ENCODE measurements at places on chromosomes 5 and 9.

- DNase-seq: no peak
These were observed 339.9 kb downstream of the PRELID2 start for GRCh38 chr5:145495196-145495595.

DNA sequence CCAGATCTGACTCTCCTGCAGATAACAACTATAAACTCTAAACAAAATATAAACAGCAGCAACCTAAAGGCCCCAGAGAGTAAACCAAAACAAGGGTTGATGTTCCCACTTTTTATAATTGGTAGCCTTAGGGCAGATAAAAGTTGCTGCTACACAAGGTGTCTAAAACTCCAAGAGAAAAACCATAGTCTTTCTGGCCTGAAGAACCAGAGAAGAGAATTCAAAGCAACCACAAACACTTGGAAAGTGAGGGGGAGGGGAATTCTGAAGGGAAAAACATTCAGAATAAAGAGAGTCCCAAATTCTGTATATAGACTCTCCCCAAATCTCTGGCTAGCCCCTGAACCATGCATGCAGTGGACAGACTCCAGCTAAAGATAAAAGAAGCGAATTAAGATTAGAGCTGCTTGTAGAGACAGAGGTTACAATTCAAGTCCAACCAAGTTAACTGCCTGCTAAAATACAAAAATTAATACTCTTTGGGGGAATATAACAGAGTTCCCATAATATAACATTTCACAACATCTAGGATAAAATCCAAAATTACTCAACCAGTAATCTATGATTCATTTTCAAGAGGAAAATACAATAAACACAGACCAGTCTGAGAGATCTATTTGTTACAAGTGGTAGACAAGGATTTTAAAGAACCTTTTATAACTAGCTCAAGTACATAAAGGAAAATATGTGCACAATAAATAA, 37.5 kb upstream of the RGMB start:
- DNase-seq: no peak

- no peak for DNase-seq
These were observed 9.5 kb downstream of the INVS start for GRCh38 chr9:100108559-100108958.

GRCh38 chr9:121557581-121558447, 58.2 kb upstream of the GGTA1 start:
- DNase-seq: no peak

DNA sequence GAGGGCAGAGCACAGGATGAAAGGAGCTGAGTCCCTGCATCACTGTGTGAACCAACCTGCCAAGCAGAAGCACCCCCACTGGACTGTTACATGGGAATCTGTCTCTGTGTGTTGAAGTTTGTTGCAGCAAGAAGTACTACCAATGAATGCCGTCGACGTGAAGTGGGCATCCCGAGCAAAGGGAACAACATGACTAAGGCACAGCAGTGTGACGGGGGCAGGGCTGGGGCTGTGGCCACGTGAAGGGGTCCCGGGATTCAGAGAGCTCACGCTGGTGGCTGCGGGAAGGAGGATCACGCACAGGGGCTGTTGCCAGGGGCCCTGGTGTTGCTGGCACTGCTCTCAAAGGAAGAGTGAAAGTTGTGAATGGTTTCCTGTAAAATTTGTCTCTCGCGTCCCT, 27.5 kb upstream of the GABBR2 start:
- DNase-seq: no peak

DNA sequence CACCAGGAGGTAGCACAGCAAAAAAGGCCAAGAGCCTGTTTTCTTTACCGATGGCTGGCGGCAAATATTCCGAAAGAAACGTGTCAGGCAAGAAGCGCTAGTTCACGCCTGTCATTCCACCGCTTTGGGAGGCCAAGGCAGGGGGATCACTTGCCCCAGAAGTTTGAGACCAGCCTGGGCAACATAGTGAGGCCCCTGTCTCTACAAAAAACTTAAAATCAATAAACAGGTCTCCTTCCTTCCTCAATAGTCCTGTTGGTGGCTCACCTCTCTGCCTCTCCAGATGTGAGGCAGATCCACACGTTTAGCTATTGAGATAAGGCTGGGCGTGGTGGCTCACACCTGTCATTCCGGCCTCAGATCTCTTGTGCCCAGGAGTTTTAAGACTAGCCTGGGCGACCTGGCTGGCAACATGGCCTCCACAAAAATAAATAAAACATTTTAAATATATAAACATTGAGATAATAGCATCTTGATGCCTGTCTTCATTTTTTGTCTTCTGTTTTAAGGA, 1.3 kb upstream of the TMEM250 start:
- no peak for DNase-seq

DNA sequence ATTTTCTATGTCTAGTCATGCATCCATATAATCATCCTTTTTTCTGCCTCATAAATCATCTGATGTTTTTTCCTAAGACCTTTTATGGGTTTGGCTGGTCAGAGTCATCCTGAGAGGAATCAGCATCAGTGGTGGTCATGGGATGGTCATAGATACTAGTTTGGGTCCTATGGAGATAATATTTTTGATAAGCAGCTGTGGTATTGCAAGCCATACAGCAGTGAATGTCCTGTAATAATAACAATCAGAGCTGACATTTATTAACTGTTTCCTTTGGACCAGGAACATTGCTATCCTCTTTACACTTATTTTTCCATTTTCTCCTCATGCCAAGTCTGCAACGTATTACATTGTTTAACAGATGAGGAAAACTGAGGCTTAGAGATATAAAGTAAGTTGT, 83.1 kb downstream of the TEX10 start:
- DNase-seq: no peak

DNA sequence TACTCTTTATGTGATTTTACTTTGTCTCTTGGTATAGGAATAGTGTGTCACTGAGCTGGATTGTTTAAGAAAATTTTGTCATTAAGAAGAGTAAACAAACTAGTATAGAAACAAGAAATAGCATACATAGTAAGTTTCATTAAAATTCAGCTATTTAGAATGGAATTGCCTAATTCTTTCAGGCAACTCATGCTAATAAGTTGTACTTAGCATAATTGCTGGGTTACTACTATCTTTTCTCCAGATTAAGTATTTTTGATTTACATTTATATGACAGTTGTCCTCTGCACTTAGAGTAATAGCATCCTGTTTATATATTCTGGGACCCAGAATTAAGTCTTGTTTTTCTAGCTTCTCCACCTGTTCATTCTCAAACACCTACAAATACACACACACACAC, 85.9 kb downstream of the PAM start:
- DNase-seq: no peak

DNA sequence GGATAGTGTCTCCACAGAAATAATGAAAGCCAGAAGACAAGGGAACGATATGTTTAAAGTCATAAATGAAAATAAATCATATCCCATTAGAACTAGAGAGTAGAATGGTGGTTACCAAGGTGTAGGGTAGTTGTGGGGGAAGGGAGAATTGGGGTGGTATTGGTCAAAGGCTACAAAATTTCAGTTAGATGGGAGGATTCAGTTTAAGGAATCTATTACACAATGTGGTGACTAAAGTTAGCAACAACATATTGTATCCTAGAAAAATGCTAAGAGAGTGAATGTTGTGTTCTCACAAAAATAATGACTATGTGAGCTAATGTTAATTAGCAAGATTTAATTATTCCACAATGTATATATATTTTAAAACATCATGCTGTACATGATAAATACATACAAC, 27.8 kb upstream of the LARP1 start:
- no peak for DNase-seq

GRCh38 chr5:149588936-149589335, 7.6 kb downstream of the ARHGEF37 start:
- no peak for DNase-seq

- no peak for DNase-seq
These were observed 46.4 kb downstream of the SARDH start for GRCh38 chr9:133691626-133692363.

GRCh38 chr9:68827837-68828744, 123.1 kb downstream of the PIP5K1B start:
- DNase-seq: no peak

GRCh38 chr9:109166171-109166770, 778 bp downstream of the FRRS1L start:
- no peak for DNase-seq

DNA sequence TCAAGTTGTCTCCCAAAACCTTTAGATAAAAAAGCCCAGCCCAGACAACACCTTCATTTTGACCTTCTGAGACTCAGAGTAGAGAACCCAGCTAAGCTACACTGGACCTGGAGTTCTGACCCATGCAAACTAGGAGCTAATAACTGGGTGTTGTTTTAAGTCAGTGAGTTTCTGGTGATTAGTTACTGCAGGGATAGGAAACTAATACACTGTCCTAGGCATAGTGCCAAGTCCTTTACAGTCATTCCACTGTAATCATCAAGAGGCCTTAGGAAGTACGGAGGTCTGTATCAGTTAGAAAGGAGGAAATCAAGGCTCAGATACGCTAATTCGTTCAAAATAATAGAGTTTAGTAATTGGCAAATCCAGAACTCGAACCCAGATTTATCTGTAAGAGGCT, 197.9 kb downstream of the KCTD16 start:
- no peak for DNase-seq

DNA sequence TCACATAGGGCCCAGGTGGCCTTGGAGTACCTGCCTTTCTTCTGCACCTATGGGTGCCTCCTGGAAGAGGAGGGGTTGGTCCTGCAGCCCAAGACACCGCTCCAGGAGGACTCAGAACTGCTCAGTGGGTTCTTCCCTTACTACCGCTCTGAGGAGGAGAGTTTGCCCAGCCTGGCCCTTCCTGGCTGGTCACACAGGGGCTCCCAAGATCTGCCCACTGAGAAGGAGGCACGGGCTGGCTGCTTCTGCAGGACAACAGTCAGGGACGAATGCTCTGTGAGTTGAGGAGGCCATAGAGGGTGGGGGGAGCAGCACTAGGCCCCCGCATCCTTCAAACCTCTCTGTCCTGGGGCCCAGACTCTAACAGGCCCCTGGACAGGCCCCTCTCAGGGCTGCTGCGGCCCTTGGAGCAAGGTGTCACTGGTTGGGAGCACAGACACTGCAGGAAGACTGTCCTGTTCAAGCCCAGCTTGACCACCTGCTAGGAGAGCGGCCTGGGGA, 9.9 kb upstream of the SLC25A48 start:
- no peak for DNase-seq

DNA sequence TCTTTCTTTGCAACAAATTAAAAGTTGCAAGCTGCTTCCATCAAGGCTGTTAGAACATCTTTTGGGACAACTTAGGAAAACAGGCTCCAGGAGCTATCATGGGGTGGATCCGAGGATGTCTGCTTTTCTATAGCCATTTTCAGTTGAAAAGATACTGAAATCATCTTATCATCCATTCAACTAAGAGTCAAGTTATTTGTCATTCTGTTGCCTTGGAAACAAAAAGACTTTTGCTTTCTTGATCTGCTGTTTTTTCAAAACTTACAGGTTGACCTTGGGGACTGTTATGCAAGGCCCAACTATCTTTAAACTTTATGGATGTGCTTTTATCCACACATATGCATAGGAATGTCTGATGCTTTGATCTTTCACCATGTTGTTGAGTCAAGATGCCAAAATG, 545.3 kb upstream of the DAP start:
- DNase-seq: no peak

DNA sequence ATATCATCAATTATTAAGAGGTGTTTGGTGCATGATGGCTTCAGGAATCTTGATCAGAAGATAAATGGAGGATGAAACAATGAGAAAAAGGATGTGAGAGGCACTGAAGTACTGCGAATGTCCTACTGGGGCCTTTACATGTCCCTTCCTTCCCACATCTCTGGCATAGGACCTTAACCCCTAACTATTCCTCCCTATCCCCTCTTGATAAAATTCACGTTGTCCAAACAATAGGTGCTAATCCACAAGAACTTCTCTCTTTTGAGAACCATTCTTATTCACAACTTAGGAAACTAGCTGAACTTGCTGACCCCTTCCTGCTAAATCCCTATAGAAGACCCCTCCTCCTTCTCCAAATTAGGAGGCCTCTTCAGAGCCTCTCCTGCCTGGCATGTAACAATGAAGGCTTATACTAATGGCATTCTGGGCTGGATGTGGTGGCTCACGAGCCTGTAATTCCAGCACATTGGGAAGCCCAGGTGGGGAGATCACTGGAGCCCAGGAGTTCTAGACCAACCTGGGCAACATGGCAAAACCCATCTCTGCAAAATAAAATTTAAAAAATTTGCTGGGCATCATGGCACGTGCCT, 276.5 kb upstream of the SMARCA2 start:
- DNase-seq: no peak

DNA sequence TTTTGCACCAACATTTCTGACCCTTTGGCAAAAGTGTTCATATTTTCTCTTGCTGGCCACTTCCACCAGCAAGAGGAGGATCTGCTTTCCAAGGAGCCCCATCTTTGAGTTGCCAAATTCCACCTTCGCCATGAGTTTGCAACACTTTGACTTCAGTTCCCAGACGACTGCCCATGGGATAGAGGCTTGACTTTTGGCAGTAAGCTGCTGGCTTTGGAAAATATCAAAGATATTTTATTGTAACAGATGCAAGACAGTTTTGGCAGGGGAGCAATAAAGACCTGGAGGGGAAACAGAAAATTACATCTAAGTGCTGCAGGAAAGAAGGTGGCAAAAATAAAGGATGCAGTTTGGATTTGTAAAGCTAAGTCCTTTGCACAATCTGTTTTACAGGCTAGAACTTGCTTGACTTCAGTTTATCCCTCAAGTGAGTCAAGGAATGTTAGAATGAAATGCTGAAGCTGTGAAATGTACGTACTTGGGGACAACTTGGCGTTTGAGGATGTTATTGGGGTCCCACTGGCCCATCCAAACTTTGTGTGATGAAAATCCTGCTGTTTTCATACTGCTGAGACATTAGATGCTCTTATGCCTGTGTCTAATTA, 232.9 kb downstream of the GOLPH3 start:
- DNase-seq: no peak

DNA sequence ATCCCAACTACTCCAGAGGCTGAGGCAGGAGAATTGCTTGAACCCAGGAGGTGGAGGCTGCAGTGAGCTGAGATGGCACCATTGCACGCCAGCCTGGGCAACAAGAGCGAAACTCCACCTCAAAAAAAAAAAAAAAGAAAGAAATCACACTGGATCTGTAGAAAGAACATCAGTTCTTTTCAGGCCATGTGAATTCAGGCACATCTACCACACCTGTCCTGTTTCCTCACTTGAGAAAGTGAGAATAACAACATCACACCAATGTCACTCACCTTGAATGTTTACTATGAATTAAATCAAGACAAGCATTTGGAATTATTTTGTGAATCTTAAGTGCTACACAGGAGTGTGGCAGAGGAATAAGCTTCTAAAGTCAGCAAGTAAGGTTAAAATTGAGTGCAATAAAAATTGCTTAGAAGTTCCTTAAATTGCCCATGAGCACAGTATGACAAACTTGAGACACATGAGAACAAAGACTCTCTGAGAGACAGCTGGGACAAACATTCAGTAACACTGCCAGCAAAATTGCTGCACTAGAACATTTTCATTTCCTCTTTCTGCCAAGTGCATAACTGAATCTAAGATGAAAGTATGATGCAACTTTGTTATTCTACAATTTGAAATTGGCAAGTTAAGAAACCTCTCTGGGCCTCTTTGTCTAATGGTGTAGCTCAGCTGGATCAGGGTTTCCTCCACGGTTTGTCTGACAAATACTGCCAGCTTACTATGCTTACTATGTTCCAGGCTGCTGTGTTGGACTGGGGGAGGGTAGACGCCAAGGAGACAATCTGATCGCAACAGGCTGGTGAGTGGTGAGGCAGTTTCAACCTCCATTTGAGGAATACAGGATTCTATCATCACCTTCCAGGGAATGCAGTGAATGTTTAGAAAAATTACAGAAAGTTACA, 1.9 kb upstream of the RIC1 start:
- no peak for DNase-seq

GRCh38 chr5:143011585-143011984, 241.4 kb downstream of the ARHGAP26 start:
- DNase-seq: peak; percentile 66

- DNase-seq: no peak
These were observed 8.0 kb downstream of the PDCD1LG2 start for GRCh38 chr9:5518171-5518936.
